ENCODE measurements at places on chromosomes 12 and 14.

GRCh38 chr12:112112409-112113133, 4.0 kb upstream of the NAA25 start:
- DNase-seq, result no peak

GRCh38 chr12:115570069-115570777, 707.3 kb downstream of the MED13L start:
- peak; percentile 73 for DNase-seq

DNA sequence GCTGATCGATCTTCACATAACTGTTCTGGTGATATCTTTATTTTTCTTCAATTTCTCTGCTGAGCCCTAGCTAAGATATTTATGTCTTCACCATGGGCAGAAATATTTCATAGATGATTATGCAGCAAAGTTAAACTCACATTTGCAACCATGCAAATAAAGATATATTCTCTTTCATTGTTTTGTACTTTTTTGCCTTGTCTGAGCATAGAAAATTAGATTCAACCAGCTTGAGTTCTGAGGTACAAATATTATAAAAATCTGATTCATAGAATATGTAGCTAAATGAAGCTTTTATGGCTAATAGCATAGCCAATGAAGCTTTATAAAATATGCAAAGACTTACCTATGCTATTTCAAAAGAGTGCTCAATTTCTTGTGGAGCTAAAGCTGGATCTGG, at the start of gene TAS2R13:
Gene TAS2R13, minus strand, starts transcription at position 101 of the 400 bp plus-strand sequence. CDS start 264 bp downstream, outside the sequence.
- DNase-seq, result no peak

DNA sequence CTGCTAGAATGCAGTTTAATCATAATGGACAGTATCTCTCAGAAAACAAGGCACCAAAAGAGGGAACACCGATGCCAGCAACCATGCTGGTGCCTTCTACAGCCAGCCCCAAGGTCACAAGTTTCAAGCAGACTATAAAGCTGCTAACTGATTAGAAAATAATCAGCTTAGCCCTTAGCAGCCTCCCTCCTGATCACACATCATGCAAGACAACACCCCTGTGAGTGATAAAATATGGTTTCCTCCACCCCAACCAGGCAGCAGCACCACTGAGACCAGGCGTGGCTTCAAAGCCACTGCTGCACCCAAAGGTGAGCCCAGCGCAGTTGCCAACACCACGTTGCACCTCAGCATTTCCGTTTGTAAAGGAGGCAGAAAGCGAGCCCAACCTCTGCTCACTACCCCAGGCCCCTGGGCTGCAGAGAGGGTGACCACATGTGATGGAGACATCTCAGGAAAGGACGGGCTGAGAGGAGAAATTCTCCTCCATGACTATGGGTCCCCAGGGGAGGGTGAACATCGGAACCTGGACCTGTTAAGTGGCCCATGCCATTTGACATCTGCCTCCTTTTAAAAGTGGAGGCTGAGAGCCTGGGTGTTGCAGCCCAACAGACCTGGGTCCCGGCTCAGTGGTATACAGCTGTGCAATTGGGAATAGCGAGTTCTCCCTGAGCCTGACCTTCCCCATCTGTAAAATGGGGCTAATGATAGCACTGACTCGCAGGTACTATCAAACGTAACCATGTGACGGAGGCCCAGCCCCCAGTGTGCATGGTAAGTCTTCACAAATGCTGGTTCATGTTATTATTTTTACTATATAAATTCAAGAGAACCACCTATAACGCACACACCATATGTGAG, 11.5 kb downstream of the ZFP36L1 start:
- no peak for DNase-seq

DNA sequence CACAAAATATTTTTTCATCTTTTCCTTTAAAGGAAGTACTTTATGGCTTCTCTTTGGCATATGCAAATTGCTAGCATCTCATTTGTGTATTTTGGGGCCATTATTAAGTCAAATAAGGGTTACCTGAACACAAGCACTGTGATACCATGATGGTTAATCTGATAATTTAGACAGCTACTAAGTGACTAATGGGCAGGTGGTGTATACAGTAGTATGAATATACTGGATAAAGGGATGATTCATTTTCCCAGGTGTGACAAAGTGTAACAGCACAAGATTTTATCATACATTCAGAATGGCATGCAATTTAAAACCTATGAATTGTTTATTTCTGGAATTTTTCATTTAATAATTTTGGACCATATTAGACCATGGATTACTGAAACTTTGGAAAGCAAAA, 27.2 kb upstream of the ANO4 start:
- DNase-seq, result no peak

DNA sequence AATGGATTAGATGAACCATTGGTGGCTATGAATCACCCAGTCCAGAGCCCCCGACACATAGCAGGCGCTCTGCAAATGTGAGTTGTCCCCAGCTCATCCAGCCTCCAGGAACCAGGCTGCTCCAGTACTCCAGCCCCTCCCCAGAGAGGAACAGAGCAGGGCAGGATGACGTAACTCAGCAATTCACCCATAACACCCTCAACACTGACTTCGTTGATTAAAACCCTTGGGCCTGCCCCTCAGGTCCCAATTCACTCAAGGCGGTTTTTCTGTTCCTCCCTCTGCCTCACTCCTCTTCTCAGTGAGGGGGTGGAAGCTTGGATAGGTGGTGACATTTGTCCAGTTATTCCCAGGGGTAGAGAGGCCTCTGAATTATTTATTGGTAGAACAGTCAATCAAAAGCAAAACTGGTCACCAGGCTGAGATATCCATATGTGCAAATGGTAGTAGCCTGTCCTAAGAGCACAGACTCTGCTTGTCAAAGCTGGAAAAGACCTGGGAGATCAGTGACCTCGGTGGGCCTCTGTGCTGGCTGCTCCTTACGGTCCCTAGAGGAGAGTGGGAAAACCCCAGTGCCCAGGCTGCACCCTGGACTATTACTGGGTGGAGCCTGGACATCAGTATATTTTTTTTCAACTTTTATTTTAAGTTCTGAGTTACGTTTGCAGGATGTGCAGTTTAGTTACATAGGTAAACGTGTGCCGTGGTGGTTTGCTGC, 97.0 kb downstream of the CMKLR1 start:
- DNase-seq, result no peak

DNA sequence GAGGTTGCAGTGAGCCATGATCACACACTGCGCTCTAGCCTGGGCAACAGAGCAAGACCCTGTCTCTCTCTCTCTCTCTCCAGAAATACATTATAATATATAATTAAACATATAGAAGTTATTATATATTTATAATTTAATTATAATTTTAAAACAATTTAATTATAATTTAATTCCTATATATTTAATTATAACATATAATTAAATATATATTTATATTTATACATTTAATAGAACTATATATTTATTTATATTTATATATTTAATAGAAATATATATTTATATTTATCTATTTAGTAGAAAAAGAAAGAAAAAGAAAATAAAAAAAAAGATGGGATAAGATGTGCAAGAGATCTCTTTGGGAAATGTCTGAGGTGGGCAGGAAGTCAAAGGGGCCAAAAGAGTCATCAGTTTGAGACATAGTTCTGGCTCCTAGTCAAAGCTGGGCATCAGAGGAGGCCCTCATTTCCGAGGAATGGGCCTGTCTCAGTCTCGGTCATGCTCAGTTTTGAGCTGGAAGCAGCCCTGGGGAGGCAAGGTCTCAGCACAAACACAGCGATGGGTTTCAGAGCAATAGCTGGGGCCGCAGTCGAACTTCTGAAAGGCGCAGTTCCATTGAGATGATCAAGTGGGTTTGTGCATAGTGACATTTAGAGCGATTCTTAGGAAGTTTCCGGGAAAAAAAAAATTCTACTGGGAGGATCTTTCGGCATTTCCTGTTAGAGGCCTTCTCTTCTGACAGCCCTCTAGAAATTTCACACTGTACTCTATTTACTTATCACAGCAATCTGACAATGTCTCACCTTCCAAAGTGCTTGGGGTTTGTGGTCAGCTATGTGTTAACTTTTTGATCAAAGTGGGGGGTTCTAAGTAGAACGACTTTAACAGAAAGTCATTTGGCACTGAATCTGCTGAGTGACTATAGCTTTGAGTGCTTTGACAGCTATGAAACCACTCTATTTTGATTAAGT, 58.7 kb upstream of the GZMB start:
- no peak for DNase-seq

DNA sequence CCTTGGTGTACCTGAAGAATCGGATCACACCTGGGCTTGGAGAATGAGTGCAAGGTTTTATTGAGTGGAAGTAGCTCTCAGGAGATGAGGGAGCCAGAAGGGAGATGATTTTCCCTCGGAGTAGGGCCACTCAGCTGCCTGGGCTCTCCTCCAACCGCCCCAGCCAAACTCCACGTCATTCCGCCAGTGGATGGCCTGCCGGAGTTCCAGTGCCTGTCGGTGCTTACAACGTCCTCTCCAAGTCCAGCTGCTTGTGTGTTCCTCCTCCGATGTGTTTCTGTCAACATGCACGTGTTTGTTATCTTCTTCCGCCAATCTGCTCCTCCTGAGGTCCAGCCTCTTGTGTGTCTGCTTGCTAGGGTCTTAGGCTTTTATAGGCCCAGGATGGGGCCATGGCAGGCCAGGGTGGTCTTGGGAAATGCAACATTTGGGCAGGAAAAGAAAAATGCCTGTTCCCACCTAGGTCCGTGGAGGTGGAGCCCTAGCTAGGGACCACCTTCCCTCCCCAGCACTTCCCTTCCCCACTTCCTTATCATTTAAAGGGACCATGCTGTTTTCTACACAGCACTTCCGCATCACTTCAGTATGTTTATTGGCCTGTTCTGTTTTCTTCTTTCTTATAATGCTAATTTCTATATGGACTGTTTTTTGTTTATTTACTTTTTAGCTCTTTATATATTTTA, 343.2 kb downstream of the PDZRN4 start:
- DNase-seq, result no peak

DNA sequence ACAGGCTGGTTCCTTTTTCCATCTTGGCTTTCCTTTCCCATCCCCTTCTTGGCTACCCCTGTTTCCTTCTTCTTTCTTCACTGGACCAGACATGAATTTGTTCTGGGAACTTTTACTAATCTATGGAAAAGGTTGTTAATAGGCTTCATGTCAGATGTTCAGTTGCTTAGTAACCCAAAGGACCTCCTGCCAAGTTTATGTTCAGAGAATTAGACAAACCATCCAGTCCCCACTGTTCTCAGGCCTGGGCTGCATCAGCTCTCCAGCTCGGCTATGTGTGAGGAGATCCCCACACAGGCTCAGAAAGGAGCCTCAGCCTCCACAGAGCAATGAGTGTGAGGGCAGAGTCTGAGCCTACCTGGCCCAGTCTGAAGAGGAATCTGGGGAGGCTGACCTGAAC, 78.0 kb downstream of the AKAP6 start:
- peak; percentile 53 for DNase-seq

DNA sequence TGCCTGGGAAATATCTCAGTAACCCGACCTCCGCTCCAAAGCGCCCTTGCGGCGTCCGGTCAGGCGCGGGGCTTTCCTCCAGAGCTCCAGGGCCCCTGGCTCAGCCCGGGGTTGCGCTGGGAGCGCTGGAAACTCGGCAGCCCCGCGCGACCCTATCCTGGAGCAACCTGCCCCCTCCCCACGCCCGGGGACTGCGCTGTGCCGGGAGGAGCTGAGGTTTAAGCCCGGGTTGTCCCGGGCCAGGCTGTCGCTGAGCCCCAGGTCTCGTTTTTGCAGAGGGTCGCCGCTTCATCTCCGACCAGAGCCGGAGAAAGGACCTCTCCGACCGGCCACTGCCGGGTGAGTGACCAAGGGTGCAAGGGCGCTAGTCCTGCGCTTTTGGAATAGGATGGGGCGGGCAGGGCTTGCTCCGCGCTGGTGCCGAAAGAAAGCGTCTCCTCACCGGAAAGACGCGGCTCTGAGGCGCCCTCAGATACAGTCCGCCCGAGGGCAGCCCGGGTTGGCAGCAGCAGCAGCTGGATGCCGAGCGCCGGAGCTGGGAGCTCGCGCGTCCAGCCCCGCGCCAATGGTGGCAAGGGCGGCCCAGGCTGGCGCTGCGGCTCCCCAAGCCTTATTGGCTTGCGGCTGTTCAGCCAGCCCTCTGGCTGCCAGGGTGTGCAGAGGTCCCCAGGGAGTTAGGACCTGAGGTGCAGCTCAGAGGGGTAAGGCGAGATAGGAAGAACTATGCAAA, 1.5 kb downstream of the SPX start:
- peak; percentile 49 for DNase-seq

DNA sequence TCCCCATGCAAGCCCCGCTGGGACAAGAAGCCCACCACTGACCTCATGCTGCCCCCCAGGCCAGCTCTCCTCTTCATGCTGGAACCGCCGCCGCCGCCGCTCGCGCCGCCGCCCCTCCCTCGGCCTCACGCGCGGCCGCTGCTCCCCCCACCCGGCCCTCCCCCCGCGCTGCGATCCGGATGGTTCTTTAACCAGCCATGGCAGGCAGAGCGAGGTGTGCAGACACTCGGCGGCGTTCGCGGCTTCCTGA, at the start of gene DCAF5:
Gene DCAF5, minus strand, starts transcription at position 218 of the 250 bp plus-strand sequence. Its CDS starts 141 bp downstream, at position 77.
- DNase-seq, result no peak

DNA sequence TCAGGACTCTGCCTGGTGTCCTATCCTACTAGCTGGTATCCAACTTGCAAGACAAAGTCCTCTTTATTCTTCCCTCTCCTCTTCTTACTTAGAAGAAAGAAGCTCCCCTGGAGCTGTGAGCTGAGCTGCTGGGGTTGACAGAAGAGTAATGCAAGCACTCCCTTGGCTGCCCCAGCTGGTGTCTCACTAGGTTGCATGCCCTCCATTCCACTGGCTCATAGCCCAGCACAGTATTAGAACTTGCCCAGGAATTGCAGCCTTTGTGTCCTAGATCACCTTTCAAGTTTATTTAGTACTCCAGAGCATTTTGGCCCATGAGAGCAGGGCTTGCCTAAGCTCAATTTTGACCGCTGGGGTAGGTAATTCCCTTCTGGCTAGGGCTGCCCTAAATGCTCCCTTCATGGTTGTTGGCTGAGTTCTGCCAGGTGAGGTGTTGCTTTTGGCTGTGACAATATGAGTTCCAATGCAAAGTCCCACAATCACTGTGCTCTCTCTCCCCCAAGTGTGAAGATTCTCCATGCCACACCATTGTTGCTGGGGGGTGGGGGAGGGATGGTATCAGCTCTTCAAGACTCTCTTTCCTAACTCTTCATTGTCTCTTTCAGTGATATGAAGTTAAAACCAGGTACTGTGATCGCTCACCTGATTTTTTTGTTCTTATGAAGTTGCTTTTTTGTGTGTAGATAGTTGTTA, 317.4 kb upstream of the DDHD1 start:
- DNase-seq, result peak; percentile 37

GRCh38 chr14:52063052-52063462, 5.8 kb downstream of the NID2 start:
- DNase-seq, result peak; percentile 36

DNA sequence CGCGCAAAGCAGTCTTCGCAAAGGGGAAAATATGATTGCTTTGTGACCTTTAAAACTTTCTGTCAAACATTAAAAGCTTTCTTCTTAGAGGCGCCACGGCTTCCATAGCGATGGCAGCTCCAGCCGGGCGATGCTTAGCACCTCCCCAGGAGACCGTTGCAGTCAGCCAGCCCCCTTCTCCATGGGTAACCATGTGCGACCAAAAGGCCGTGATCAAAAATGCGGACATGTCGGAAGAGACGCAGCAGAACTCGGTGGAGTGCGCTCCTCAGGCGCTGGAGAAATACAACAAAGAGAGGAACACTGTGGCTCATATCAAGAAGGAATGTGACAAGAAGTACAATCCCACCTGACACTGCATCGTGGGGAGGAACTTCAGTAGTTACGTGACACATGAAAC, 12.7 kb upstream of the STON2 start:
- no peak for DNase-seq

- peak; percentile 62 for DNase-seq
Measured at GRCh38 chr12:101045486-101046464, 164.3 kb downstream of the SLC5A8 start.
